Renal cortical epithelial cell (primary cell): ENCODE measurements at places on chromosomes 4 and X.
A peak's percentile ranks its signal among the peaks of the same experiment; 100 is the strongest.

- DNase-seq: peak; percentile 71
These were observed 9.3 kb upstream of the GPRIN3 start for GRCh38 chr4:89316931-89317366.

DNA sequence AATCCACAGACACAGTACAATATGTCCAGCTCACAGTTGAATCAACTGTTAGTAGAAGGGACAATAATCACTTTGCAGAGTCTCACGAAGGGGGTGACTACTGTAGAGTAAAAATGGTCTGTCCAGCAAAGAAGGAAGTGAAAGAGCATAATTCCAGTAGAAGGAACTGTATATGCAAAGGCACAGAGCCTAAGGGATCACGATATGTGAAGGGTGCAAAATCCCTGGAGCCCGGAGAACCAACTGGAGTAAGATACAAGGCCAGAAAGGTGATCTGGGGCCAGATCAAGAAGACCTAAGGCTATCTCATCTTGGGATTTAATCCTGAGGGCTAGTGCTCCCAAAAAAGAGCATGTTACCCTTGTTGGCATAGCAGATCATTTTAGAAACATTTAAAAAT, 192.7 kb upstream of the LDB2 start:
- no peak for DNase-seq

DNA sequence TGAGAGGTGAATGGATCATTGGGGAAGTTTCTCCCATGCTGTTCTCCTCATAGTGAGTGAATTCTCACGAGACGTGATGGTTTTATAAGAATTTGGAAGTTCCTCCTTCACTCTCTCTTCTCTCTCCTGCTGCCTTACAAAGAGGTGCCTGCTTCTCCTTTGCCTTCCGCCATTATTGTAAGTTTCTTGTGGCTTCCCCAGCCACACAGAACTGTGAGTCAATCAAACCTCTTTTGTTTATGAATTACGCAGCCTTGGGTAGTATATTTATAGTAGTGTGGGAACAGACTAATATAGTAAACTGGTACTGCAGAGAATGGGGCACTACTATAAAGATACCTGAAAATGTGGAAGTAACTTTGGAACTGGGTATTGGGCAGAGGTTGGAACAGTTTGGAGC, 7.8 kb upstream of the CTAG2 start:
- DNase-seq: no peak

DNA sequence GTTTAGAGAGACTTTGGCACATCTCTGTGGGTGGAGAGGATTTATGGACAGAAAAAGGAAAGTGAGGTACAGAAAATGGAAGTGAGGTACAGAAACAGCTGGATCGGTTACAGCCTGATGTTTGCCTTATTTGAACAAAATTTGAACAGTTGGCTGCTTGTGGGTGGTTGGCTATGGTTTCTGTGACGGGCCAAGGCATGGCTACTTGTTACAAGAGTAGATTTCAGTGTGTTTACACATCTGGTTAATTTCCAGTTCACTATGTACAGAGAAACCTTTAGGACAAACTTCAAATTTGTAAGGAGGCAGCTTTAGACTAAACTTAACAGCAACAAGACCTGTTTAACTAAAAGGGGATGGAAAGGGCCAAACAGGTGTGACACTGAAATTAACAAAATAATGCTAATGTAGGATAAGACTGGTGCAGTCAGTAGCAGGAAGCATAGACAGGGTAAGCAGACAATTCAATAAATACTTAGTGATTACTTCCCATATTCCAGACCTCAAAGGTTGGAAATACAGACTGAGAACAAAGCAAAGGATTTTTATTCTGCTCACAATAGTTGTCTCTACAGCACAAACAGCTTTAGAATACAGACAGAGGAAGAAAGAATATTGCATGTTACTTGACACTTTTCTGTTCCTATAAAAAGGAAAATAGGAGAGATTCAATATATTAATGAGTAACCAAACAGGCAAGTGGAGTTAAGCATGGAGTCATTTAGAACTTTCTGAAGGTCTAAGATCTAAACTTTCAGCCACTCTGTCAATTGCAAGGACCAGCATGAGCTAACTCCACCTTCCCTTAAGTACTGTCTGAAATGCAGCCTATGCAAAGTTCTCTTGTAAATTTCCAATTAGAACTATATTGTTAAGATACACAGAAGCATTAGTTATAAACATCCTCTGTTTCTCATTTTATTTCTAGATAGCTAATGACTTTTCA, 294.4 kb upstream of the FAT4 start:
- peak; percentile 17 for DNase-seq
